ENCODE measurements at places on chromosomes 11 and 22. TPM values are rescaled to one million over a fixed set of nuclear protein-coding genes. Genes with fewer than 3 reads are reported as not detected.

DNA sequence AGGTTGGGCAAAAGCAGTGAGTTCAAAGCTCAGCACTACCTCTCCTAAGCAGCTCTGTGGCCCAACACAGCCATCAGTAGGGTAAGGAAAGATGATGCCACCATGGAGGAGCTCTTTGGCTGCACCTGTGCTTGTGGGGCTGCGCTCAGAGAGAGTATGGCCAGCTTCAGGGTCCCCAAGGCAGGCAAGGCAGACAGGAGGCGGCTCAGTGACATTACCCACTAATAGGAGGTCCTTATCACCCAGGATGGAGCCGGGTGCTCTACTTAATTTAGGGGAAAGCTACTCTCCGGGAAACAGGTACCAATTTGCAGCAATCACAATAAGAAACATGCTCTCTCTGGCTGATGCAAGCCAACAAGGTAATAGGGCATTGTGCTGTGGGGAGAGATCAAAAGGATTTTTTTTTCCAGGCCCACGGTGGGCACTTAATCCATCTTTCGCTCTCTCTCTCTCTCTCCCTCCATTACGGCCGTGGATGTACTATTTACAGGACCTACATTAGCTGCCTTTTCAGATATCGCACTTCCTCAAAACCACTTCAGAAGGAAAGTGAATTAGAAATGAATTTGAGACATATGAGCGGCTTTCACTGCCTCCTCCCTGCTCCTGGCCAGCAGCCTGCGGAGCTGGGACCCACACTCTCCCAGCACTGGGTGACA, 446.3 kb downstream of the SOX6 start:
- H3K4me1 ChIP-seq: no peaks in the 10 kb centered on the region
- H3K27me3 ChIP-seq: no peaks in the 10 kb centered on the region
- H3K27ac ChIP-seq: no peak overlapping the region
- no peak for DNase-seq

MRGPRX1 gene
- not detected for total RNA-seq

DNA sequence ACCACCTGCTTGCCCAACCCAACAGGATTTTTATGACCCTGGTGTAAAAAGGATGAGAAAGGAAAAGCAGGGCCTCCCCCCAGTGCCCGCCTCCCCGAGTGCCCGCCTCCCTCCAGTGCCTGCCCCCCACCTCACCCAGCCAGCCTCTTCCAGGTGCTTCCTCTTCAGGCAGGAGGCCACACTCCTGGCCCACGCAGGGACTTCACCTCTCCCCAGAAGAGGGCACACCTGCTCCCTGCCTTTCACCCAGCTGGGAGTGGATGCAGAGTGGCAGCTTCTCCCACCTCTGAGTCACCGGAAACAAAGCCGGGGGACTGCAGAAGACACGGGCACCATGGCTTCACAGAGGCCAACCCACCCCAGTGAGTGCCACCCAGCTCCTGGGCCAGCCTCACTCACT, 16.1 kb downstream of the CPT1A start:
- H3K27me3 ChIP-seq: no peaks in the 10 kb centered on the region
- H3K4me1 ChIP-seq: peaks cover 32% of the 10 kb centered on the region
- H3K36me3 ChIP-seq: no peaks in the 10 kb centered on the region
- peak; percentile 32 for DNase-seq
- no peak overlapping the region for H3K27ac ChIP-seq

NAV2 gene
- 2.0 TPM for total RNA-seq

All from activated T-cell treated with anti-CD3 and anti-CD28 coated beads, Interleukin-2, amount 50 U/mL, for 72 hours (primary cell).